Stimulated activated CD4-positive, alpha-beta T cell treated with anti-CD3 and anti-CD28 coated beads, Interleukin-1b, Interleukin-23, amount 100 ng/mL, for 1 hour (primary cell): ENCODE measurements at places on chromosomes 7 and 10.
A peak's percentile ranks its signal among the peaks of the same experiment; 100 is the strongest.

- DNase-seq: no peak
Measured at GRCh38 chr10:86110156-86110786, 256.3 kb downstream of the GRID1 start.

DNA sequence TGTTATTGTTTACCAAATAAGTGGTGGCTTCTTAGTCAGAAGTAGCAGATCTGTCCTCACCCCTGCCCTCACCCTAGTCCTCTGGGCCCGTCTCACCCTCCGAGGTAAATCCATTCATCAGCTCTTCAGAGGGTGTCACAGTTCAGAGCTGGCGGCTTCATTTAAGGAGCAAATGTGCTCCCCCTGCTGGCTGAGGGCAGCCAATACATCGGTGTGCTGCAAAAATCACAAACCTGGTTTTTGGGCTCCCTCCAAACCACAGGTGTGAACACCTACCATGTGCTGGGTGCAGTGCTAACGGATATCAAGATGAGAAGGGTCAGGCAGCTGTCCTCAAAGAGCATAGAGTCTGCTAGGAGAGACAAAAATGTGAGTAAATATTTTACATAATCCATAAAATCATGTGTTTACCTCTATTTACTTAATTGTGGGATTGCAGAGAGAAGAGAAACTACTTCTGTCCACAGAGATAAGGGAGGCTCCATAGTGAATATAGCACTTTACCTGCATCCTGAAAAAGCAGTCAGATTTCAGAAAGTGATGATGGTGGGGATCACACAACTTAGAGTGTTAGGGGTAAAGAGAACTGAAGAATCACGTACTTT, 15.5 kb upstream of the CRTAC1 start:
- peak; percentile 2 for DNase-seq

DNA sequence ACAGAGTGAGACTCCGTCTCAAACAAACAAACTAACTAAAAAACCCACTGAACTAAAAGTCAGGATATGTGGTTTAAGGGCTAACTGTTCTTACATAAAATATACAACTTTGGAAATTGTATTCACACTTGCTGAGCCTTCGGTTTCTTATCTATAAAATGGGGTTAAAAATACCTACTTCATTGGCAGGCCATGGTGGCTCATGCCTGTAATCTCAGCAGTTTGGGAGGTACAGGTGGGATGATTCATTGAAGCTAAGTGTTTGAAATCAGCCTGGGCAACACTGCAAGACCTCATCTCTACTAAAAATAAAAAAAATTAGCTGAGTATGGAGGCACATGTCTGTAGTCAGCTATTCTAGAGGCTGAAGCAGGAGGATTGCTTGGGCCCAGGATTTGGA, 115.4 kb upstream of the KLF6 start:
- no peak for DNase-seq

- no peak for DNase-seq
Measured at GRCh38 chr10:111440501-111440900, 363.7 kb downstream of the ADRA2A start.

DNA sequence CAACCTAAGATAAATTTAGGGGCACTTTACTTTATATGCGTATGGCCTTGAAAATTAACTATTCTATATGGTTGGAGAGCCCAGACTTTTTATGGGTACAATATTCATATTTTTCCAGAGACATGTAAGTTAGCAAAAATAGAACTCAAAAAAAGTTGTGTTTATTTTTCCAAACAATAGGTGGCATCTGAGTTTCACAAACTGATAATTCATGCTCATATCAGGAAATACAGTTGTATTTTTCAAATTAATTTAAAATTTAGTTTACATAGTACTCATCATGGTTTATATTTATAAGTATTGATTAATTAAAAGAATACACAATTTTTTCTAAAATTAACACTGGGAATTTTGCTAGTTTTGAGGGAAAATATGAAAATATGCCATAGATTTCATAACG, 34.6 kb downstream of the ANKRD7 start:
- DNase-seq: no peak

DNA sequence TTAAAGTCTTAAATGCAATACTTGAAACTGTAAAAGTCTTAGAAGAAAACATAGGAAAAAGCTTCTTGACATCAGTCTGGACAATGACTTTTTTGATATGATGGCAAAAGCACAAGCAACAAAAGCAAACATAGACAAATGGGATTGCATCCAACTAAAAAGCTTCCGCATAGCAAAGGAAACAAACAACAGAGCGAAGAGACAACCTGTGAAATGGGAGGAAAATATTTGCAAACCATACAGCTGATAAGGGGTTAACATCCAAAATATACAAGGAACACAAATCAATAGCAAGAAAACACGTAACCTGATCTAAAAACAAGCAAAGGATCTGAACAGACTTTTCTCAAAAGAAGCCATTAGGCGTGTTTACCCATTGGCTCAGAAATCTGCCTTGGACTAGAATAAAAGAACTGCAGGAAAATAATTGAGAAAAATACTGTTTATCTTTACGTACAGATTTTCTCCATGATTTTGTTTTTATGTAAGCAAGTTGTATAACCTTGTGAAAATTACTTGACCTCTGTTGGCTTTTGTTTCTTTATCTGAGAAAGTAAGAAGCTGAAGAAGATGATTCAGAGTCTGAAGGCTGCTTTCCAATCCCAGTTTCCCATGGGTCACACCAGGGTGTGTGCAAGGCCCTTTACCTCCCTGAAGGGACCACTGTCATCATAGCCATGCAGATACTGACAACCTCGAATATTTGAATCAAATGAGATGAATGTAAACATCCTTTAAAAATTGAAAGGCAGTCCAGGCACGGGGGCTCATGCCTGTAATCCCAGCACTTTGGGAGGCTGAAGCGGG, 99.1 kb upstream of the LANCL2 start:
- no peak for DNase-seq

DNA sequence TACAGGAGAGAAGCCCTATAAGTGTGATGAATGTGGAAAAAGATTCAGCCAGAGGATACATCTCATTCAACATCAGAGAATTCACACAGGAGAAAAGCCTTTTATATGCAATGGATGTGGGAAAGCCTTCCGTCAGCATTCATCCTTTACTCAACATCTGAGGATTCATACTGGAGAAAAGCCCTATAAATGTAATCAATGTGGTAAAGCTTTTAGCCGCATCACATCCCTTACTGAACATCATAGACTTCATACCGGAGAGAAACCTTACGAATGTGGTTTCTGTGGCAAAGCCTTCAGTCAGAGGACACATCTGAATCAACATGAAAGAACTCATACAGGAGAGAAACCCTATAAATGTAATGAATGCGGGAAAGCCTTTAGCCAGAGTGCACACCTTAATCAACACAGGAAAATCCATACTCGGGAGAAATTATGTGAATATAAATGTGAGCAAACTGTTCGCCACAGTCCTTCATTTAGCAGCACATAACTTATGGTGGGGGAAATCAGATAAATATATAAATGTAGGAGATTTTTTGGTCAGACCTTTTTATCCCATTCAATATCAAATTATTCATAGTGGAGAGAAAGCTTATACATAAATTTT, 12.1 kb upstream of the MRPS17 start:
- DNase-seq: no peak

GRCh38 chr7:16891338-16891737, 9.6 kb upstream of the AGR3 start:
- DNase-seq: no peak

- no peak for DNase-seq
Measured at GRCh38 chr10:34907743-34908430, 92.8 kb upstream of the PARD3 start.

GRCh38 chr10:14382022-14382421, 51.3 kb upstream of the FRMD4A start:
- no peak for DNase-seq

DNA sequence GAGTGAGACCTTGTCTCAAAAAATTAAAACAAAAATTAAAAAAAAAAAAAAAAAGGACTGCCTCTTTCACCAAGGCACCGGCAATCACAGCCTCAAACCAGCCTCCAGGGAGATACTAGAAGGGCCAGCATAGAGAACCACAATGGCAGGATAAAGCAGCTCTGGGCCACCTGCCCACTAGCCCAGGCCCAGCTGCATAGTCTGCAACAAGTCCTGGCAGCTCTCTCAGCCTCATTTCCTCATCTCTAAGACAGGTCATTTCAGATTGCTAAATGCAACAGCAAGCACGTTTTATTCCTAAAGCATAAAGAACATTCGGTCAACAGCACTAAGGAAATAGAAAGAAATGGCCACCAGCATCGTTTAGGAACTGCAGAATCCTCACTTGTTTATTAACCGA, 28.8 kb downstream of the XPNPEP1 start:
- DNase-seq: no peak

DNA sequence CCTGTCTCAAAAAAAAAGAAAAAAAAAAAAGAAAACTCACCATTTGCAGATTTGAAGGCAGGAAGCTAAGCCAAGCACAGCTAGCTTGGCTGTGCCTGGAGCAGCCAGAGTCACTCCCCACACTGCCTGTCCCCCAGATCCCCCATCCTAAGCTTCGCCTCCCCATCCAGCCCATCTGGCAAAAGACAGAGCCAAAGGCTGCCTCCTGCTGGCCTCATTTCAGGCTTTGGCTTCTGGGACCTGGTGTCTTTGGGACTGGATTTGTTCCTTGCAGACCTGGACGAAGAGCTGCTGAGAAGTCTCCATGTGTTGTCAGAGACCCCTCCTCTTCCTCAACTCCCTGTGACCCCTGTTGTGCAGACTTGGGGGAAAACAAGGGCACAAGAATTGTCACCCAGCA, 8.1 kb downstream of the ASL start:
- DNase-seq: no peak

DNA sequence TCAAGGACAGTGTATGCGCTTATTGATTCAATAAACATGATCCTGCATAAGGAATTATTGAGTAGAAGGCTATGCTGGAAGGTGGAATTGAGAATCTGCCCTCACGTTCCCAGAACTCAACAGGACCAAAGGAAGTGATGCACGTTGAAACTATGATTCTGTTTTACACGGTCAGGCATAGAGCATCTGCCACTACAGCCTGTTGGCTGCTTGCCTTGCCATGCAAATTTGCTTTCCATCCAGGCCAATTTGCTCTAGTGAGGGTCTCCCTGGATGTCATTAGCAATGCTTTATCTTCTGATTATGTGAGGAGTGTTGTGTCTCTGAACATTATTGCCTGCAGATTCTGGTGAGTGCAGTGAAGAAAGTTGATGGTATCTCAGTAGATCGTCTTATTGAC, 132.9 kb downstream of the ADRA2A start:
- DNase-seq: no peak

DNA sequence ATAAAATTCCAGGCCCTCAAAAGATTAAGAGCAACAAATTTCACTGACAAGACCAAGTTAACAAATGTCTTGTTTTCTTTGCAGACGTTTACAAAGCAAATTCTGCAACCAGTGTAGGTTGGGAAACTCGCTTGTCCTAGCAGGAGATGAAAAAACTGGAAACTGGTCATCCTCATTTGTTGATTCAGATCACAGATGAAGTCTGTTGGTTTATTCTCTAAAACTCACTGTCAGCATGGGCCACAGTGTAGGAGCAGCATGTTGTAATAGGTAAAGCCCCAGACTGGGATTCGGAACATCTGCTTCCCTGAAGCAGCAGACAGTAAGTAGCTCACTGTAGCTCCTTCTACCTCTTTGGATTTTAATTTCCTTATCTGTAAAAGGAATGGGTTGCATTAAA, 31.5 kb downstream of the PANK1 start:
- no peak for DNase-seq

DNA sequence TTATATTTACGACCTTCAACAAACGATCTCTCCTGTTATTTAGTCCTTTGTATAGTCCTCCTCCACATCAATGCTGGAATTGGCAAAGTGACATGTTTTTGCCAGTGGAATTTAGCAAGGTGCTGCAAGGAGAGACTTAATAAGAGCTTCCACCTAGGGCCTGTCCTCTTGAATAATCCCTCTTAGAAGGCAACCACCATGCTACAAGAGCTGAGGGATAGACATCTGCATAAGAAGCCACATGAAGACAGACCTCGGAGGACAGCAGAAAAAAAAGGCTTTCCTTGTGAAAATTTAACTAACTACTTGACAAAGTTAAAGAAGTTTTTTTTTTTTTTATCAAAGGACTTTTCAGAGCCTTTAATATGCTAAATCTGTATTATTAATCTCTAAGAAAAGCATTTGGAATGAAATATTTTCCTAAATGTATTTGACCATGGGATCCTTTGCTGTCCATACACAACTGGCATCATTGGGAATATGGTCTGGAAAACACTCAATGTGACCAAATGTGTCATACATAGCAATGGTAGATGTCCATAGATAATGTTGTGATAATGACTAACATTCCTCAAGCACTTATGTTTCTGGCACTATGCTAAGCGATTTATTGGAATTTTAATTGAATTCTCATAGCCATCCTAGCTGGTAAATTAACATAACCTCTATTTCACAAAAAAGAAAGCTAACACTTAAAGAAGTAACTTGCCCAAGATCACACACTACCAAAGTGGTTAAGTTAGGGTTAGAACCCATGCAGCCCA, 13.2 kb downstream of the HYCC1 start:
- no peak for DNase-seq

- no peak for DNase-seq
Measured at GRCh38 chr7:77788327-77788902, 9.8 kb downstream of the TMEM60 start.

GRCh38 chr7:81025360-81025759, 106.5 kb upstream of the SEMA3C start:
- DNase-seq: no peak

- no peak for DNase-seq
Measured at GRCh38 chr7:770741-771166, 43.7 kb upstream of the PRKAR1B start.

DNA sequence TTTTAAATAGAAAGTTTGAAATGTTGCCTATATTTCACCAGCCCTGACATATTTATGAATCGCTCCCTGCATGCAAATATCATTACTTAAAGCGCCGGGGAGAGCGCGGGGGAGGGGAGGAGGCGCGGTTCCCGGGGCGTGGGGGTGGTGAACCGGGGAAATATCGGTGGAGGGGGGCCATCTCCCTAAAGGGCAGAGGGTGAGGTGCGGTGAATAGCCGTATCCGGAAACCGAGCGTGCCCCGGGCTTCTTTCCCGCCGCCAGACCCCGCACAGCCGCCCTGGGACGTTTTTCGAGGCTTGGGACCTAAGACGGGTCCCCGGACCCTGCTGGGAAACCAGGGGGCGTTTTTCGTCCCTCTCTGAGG, 6.9 kb upstream of the ZNF503 start:
- DNase-seq: no peak

DNA sequence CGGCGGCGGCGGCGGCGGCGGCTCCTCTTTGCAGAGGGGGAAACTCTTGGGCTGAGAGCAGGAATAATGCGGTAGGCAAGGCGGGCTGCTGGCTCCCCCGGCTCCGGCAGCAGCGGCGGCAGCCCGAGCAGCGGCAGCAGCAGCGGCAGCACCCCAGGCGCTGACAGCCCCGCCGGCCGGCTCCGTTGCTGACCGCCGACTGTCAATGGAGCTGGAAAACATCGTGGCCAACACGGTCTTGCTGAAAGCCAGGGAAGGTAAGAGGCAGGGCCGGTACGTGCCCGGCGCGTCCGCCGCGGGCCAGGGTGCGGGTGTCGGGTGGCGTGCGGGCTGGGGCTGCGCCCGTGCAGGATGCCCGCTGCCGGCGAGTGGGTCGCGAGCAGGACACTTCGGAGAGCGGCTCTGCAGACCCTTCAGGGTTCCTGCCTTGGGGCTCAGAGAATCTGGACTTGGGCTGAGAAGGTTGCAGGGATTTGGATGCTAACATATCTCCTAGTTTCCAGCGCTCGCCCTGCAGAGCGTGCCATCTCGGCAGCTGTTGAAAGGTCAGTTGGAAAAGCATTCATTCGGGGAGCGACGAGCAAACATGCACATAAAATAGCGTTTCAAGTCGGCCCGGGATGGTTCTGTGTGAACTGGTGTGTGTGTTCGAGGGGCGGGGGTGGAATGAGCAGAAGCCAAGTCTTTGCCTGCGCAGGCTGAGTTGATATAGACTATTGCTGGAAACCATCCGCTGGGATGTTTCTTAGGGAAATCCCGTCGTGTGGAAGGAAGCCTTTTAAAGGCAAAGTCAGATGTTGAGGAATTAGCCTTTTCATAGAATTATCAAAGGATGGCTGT, 562 bp downstream of the GRK5 start:
- DNase-seq: no peak
